Effector memory CD4-positive, alpha-beta T cell (primary cell): ENCODE measurements at places on chromosomes 2 and 18.

DNA sequence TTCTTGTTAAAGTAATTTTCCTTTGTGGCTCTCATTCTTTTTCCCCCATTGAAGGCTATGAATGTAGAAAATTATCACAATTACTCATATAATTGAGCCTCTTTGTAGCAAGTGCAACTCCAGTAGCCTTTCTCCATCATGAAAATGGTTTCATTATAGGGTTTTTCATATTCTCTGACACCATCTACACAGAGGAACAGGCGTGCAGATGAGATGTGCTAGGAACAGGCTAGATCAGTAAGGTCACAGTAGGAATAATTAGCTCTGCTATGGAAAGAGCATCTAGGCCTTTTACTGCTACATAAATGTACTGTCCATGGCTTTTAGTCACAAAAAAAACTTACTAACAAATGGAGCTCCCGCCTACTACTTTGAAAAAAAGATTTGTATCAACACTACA lies 12.6 kb upstream of the DLX1 start:
- H3K36me3 ChIP-seq: no peaks in the 10 kb centered on the region
- no peak overlapping the region for H3K4me3 ChIP-seq
- DNase-seq: no peak
- no peak overlapping the region for H3K27ac ChIP-seq

DNA sequence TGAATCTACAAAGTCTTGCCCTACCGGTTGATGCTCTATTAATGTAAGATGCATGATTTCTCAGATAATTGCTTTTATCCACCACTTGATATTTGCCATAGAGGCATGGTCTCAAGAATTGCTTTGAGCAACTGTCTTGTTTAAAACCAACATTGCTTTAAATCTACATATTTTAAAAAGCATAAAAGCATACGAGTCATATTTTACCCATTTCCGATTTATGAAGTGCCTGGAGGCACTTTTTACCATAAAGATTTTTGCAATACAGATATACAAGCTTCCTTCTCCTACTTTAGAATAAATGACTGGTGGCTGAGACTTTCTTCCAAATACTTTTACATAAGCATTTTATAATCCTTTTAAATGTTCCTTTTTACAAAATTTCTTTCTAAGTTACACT lies 517.6 kb downstream of the TXNL1 start:
- H3K27me3 ChIP-seq: no peaks in the 10 kb centered on the region
- no peaks in the 10 kb centered on the region for H3K4me1 ChIP-seq
- no peaks in the 10 kb centered on the region for H3K36me3 ChIP-seq
- no peak overlapping the region for H3K27ac ChIP-seq
- H3K4me3 ChIP-seq: no peak overlapping the region
- no peak for DNase-seq

GRCh38 chr2:62800618-62801017 lies 95.1 kb downstream of the EHBP1 start:
- no peak overlapping the region for H3K4me3 ChIP-seq
- H3K27ac ChIP-seq: no peak overlapping the region
- H3K4me1 ChIP-seq: no peaks in the 10 kb centered on the region
- H3K27me3 ChIP-seq: no peaks in the 10 kb centered on the region
- no peaks in the 10 kb centered on the region for H3K36me3 ChIP-seq

- H3K27ac ChIP-seq: no peak overlapping the region
- DNase-seq: no peak
- no peaks in the 10 kb centered on the region for H3K4me1 ChIP-seq
- no peaks in the 10 kb centered on the region for H3K36me3 ChIP-seq
- H3K27me3 ChIP-seq: no peaks in the 10 kb centered on the region
These were observed 220.7 kb upstream of the MC4R start for GRCh38 chr18:60593249-60593648.

DNA sequence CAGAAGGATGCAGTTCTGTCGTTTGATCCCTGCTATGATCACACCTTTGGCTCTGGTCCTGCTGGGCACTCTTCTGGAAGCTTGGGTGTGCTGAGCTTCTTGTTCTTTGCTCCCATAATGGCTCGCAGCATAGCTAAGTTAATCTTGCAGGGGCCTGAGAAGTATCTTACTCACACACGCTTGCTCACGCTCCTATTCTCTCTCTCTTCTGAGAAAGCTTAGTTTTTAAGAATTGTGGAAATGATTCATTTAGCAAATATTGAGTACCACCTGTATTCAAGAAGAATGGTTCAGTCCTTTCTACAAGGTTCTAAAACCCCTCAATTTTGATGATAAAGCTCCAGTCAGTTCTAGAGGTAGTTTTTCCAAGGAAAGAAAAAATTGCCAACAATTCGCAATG lies 40.6 kb downstream of the XRCC5 start:
- H3K27me3 ChIP-seq: no peaks in the 10 kb centered on the region
- H3K36me3 ChIP-seq: peaks cover 67% of the 10 kb centered on the region
- no peak for DNase-seq
- no peaks in the 10 kb centered on the region for H3K4me1 ChIP-seq

DNA sequence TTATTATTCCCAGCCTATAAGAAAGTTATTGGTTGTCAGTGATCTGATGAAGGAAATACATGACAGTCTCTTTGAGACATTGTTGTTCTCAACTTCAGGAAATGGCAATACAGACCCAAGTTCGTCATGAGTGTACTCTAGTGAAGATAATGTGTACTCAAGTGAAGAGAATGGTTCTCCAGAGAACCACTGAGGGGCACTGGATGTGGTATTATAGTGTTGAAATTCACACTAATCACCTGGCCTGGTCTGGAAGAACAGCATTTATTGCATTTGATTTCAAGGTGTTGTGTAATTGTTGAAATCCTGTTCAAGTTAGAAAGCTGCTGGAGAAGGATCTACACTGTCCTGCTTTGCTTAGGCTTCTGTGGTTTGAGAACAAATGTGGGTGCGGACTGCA lies 23.4 kb upstream of the OTX1 start:
- H3K27me3 ChIP-seq: no peaks in the 10 kb centered on the region
- H3K4me1 ChIP-seq: no peaks in the 10 kb centered on the region
- no peaks in the 10 kb centered on the region for H3K36me3 ChIP-seq
- no peak overlapping the region for H3K4me3 ChIP-seq
- DNase-seq: no peak
- H3K27ac ChIP-seq: no peak overlapping the region

DNA sequence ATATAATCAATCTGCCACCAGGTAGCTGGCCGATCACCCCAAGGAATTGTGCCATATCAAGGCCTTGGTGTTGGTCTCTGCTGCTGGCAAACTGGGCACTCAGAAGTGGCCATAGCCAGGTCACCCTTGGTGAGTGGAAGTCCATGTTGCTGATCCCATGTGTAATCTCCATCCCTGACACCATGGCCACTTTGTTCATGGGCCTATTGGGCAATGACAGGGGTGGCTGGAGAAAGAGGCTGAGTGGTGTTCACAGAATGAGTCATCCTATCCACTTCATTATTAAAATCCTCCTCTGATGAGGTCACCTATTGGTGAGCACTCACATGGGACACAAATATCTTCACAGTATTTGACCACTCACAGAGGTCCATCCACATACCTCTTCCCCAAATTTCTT lies 26.7 kb upstream of the CD226 start:
- no peaks in the 10 kb centered on the region for H3K27me3 ChIP-seq
- no peaks in the 10 kb centered on the region for H3K4me1 ChIP-seq
- no peaks in the 10 kb centered on the region for H3K36me3 ChIP-seq
- no peak overlapping the region for H3K4me3 ChIP-seq
- no peak for DNase-seq

DNA sequence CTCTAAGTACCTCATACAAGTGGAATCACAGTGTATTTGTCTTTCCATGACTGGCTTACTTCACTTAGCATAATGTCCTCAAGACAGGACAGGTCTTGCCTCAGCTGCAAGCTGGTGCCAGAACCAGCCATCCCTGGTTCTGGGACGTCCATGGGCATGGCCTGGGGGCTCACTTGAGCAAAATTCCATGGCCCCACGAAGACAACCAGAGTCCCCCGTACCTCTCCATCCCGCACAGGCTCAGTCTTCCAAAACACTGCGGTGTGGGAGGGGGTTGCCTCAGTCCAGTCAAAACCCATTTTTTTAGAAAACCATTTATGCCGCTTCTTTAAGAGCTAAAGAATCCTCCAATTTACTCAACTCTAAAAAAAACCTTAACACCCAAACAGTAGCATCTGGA lies 21.7 kb upstream of the CABLES1 start:
- no peaks in the 10 kb centered on the region for H3K27me3 ChIP-seq
- no peaks in the 10 kb centered on the region for H3K36me3 ChIP-seq
- H3K27ac ChIP-seq: no peak overlapping the region
- no peaks in the 10 kb centered on the region for H3K4me1 ChIP-seq
- H3K4me3 ChIP-seq: no peak overlapping the region

GRCh38 chr2:68469935-68470334 lies 2.5 kb downstream of the APLF start:
- peaks cover 18% of the 10 kb centered on the region for H3K4me1 ChIP-seq
- DNase-seq: no peak
- H3K27ac ChIP-seq: no peak overlapping the region
- H3K4me3 ChIP-seq: no peak overlapping the region

GRCh38 chr2:73253901-73254300 lies 19.8 kb downstream of the CCT7 start:
- DNase-seq: no peak
- H3K4me1 ChIP-seq: peaks cover 5% of the 10 kb centered on the region
- no peaks in the 10 kb centered on the region for H3K27me3 ChIP-seq

GRCh38 chr18:57859314-57859713 lies 56.2 kb upstream of the ATP8B1 start:
- no peak overlapping the region for H3K27ac ChIP-seq
- H3K4me1 ChIP-seq: no peaks in the 10 kb centered on the region
- no peak overlapping the region for H3K4me3 ChIP-seq
- no peaks in the 10 kb centered on the region for H3K27me3 ChIP-seq
- no peak for DNase-seq

GRCh38 chr2:173271135-173271534 lies 83.5 kb upstream of the CDCA7 start:
- no peaks in the 10 kb centered on the region for H3K36me3 ChIP-seq
- H3K27ac ChIP-seq: no peak overlapping the region
- no peak overlapping the region for H3K4me3 ChIP-seq
- no peaks in the 10 kb centered on the region for H3K27me3 ChIP-seq

GRCh38 chr2:102597788-102598187 lies 21.6 kb upstream of the SLC9A2 start:
- DNase-seq: no peak
- H3K36me3 ChIP-seq: no peaks in the 10 kb centered on the region
- no peak overlapping the region for H3K4me3 ChIP-seq
- H3K4me1 ChIP-seq: no peaks in the 10 kb centered on the region
- H3K27me3 ChIP-seq: no peaks in the 10 kb centered on the region

GRCh38 chr2:128531856-128532255 lies 213.2 kb upstream of the HS6ST1 start:
- no peak overlapping the region for H3K27ac ChIP-seq
- no peaks in the 10 kb centered on the region for H3K4me1 ChIP-seq
- H3K36me3 ChIP-seq: no peaks in the 10 kb centered on the region
- H3K27me3 ChIP-seq: no peaks in the 10 kb centered on the region

DNA sequence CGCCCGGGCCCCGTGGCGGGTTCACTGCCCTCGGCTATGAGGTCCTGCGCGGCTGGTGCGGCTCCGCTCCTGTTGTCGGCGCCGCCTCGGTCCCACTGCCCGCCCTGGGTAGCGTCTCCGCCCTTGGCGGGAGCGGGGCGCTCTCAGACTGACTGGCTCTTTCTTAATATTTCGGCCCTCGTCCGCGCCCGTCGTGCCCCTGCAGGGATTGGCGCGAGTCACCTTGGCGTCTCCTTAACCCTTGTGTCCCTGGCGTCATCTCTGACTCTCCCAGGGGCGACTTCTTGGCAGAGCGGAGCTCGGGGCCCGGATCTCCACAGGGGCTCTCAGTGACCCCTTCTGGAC lies 1.3 kb downstream of the PTMA start:
- H3K4me1 ChIP-seq: peaks cover 33% of the 10 kb centered on the region
- peak overlapping the region; percentile 100 for H3K27ac ChIP-seq
- peak overlapping the region; percentile 99 for H3K4me3 ChIP-seq
- no peak for DNase-seq
- no peaks in the 10 kb centered on the region for H3K27me3 ChIP-seq

DNA sequence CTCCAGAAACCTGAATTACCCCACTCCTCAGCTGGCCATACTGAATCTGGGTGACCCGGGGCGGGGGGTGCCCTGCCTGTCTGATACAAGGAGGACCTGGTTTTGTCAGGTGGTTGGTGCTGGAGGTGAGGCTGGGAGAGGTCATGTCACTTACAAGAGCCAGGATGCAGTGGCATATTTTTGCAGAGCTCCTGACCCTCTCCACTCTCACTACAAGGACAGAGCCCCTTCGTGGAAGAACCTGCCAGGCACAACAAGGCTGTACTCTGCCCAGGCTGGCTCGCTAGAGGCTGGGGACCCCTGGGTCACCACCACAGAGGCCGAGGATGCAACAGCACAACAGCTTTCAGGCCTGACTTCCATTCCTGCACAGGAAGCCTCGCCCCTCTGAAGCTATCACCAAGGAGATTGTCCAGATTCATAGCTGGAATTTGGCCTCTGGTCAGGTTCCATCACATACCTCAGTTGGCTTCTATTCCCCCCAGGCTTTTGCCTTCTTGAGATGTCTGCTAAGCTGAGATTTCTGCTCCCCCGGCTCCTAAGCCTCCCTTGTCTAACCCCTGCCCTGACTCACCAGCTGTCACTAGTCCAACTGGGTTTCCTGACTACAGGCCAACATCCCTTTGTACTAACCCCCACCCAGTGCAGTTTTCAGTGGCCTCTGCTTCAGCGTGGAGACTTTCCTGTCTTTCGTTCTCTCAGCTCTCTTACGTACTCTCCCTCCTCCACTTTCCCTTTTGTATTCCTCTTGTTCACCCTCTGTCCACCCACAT lies 132.5 kb upstream of the EPAS1 start:
- no peak overlapping the region for H3K27ac ChIP-seq
- no peak overlapping the region for H3K4me3 ChIP-seq
- no peak for DNase-seq
- H3K36me3 ChIP-seq: no peaks in the 10 kb centered on the region
- H3K27me3 ChIP-seq: no peaks in the 10 kb centered on the region

- no peaks in the 10 kb centered on the region for H3K36me3 ChIP-seq
- no peaks in the 10 kb centered on the region for H3K27me3 ChIP-seq
- peak; percentile 63 for DNase-seq
These were observed at the start of gene HDHD2 for GRCh38 chr18:47150029-47150823. HDHD2 (minus strand) TSS chr18:47150500; CDS start chr18:47136439, 14,061 bp downstream.

- H3K27ac ChIP-seq: no peak overlapping the region
- H3K36me3 ChIP-seq: peaks cover 5% of the 10 kb centered on the region
- no peaks in the 10 kb centered on the region for H3K4me1 ChIP-seq
- H3K4me3 ChIP-seq: no peak overlapping the region
- no peak for DNase-seq
- no peaks in the 10 kb centered on the region for H3K27me3 ChIP-seq
These were observed 108.5 kb downstream of the STK39 start for GRCh38 chr2:168138901-168139300.

DNA sequence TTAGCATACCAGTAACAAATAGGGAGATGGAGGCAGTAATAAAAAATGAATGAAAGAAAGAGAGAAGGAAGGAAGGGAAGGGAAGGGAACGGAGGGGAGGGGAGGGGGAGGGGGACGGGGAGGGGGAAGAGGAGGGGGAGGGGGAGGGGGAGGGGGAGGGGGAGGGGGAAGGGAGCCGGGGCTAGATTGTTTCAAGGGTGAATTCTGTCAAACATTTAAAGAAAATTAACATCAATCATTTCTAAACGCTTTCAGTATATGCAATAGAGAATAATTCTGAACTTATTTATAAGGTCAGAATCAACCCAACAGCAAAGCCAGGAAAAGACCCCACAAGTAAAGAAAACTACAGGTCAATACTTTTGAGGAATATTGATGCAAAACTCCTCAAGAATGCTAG lies 858.8 kb upstream of the GYPC start:
- no peaks in the 10 kb centered on the region for H3K36me3 ChIP-seq
- no peaks in the 10 kb centered on the region for H3K4me1 ChIP-seq
- no peak overlapping the region for H3K27ac ChIP-seq
